ENCODE measurements at places on chromosomes 2 and 18. TPM values are rescaled to one million over a fixed set of nuclear protein-coding genes. Genes with fewer than 3 reads are reported as not detected.

LAMA3 gene
- total RNA-seq = 0.56 TPM

MYL1 gene
- not detected for total RNA-seq

VIL1 gene
- not detected for total RNA-seq

CCDC102B gene
- 0.19 TPM for total RNA-seq

DES gene
- not detected for total RNA-seq

GRCh38 chr2:117856415-117857210 lies 42.1 kb downstream of the DDX18 start:
- peak; percentile 98 for DNase-seq

All from HT1080 (cell line).